GM12892 (cell line): ENCODE measurements at places on chromosomes 7 and 10.

DNA sequence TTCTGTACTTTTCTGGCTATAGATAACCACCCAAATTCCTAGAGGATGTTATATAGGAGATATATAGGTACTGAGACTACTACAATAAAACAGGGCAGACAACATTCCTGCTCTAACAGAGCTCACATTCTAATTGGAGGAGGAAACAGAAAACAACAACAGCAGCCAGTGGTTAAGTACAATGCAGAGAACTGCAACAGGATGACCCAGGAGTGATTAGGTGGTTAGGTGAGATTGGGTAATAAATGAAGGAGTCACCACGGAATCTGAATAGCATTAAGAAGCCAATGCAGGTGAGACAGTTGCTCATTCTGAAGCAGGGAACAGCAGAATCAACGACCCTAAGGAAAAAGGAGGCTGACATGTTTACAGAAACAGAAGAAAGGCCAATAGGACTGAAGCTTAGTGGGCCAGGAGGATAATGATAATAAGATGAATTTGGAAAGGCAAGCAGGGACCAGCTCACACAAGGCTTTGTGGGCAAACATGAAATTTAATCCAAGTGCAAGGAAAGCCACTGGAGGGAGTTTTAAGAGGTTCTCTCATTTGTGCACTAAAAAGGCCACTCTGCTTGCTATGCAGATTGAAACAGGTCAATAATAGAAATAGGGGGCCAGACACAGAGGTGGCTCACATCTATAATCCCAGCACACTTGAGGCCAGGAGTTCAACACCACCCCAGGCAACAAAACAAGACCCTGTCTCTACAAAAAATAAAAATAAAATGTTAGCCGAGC lies 16.9 kb upstream of the REEP3 start:
- DNase-seq = no peak

- no peak for DNase-seq
These were observed 38.9 kb upstream of the LANCL2 start for GRCh38 chr7:55326081-55326835.

- no peak for DNase-seq
These were observed 108.2 kb upstream of the PCBD1 start for GRCh38 chr10:70996549-70996948.

- no peak for DNase-seq
These were observed 40.7 kb upstream of the MRLN start for GRCh38 chr10:59793919-59794318.

DNA sequence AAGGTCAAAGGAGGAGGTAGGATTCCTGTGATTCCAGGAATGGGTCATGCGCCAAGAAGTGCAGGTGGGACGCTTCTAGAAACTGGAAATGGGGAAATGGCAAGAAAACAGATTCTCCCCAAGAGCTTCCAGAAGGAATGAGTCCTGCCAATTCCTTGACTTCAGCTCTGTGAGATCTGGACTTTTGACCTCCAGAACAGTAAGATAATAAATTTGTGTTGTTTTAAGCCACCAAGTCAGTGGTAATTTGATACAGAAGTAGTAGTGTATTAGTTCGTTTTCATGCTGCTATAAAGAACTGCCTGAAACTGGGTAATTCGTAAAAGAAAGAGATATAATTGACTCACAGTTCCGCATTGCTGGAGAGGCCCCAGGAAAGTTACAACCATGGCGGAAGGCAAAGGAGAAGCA lies 178.6 kb upstream of the GALNT17 start:
- DNase-seq = no peak

DNA sequence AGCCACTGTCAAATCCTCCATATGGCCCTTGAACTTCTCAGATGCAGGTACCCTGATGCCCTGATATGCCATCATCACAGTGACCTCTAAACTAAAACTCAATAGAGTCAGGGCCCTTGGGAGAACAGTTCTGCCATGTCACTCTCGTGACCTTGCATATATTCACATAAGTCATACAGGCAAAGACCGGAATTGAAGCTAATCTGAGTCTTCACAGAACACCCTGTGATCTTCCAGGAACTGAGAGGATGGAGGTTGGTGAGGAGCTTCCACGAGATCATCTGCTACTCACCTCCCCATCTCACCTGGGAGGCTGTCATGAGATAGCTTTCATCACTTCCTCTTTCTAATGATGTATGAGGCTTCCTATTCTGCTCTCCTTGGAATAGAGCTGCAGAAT lies 228.7 kb upstream of the CCDC6 start:
- no peak for DNase-seq

DNA sequence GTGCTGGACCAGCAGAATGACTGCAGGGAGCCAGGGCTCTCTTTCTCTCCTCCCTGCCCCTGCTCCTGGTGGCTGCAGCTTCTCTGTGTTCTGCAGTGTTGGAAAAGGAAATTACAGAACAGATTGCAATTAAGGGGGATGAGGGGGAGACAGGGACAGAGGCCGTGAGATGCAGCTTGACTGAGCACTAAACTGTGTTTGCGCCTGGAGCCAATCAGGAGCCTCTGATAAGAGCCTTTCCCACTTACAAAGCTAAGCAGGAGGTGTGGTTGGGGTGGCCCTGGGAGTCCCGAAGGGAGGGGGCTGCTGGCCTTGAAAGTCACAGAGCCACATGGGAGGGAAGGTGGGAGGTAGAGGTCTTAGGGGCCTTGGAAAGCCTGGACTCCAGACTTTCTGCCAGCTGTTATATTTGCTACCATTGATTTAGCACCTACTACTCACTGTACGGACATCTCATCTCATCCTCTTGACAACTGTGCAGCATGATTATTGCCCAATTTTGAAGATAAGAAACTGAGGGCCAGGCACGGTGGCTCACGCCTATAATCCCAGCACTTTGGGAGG lies 26.7 kb downstream of the TRIM8 start:
- no peak for DNase-seq

- no peak for DNase-seq
These were observed 607 bp upstream of the SMO start for GRCh38 chr7:129187681-129188371.

DNA sequence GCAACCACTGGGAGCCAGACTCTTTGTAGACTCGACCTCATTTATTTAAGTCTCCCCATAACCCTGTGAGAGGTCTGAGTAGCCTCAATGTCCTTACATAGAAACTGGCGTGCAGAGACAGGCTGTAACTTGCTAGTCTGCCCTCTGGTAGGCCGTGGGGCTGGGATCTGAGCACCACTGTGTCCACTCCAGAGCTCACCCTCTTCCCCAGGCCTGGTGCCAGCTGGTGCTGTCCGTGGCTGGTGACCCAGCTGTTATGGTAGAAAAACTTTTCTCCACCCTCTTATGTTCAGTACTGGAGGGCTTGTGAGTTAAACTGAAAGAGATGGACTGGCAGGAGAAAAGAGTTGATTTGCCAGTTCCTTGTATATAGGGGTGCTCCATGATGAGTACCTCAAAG lies 41.9 kb downstream of the ADAMTS14 start:
- no peak for DNase-seq

- no peak for DNase-seq
These were observed 13.5 kb downstream of the GUSB start for GRCh38 chr7:65968256-65969185.

DNA sequence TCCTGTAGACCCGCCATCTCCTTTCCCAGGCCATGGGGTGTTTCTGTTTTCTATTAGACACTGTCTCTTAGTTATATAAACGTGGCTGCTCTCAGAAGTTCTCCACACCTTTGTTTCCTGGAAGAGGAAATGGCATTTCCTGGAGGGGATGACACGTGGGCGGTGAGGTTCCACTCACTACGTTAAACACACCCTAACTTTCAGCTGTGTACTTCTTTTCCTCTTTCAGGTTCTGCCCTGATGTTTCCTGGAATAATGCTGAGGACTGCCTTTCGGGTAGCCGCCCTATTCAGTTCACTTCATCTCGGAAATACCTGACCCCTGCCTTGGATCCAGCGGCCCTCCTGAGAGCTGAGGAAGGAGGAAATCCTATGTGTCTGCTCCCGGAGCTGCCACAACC lies 3.4 kb upstream of the PRKCQ start:
- no peak for DNase-seq
